ENCODE measurements at places on chromosomes 2 and 18. TPM values are rescaled to one million over a fixed set of nuclear protein-coding genes. Genes with fewer than 3 reads are reported as not detected.

DNA sequence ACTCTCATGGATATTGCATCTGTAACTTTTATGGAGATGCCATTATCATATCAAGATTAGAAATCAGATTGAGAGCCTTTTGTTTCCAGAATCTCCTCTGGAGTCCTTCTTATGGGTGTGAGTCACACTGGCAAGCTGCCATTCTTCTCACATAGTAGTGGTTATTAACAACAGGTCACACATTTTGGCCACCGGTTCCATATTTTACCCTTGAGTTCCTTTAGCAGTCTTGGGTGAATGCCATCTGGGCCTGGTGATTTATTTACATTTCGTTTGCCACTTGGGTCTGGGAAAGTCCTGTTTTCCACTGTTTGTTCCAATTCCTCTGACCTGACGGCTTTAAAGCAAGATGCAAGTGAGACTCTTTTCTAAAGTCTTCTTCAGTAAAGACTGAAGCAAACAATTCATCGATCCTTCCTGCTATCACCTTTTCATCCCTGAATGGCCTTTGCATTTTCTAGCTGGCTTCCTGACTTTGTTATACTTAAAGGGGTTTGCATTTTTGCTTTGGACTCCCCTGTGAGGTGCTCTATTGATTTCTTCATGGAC, 80.5 kb upstream of the CAVIN2 start:
- peak; percentile 46 for DNase-seq

- no peak for DNase-seq
Measured at GRCh38 chr2:73114273-73114867, 1.6 kb upstream of the RAB11FIP5 start.

- peak; percentile 83 for DNase-seq
Measured at GRCh38 chr2:42053791-42054701, 6.2 kb downstream of the PKDCC start.

- no peak for DNase-seq
Measured at GRCh38 chr2:229920011-229920641, 1.7 kb downstream of the TRIP12 start.

GRCh38 chr2:118689874-118690273, 157.6 kb downstream of the EN1 start:
- DNase-seq = no peak

DNA sequence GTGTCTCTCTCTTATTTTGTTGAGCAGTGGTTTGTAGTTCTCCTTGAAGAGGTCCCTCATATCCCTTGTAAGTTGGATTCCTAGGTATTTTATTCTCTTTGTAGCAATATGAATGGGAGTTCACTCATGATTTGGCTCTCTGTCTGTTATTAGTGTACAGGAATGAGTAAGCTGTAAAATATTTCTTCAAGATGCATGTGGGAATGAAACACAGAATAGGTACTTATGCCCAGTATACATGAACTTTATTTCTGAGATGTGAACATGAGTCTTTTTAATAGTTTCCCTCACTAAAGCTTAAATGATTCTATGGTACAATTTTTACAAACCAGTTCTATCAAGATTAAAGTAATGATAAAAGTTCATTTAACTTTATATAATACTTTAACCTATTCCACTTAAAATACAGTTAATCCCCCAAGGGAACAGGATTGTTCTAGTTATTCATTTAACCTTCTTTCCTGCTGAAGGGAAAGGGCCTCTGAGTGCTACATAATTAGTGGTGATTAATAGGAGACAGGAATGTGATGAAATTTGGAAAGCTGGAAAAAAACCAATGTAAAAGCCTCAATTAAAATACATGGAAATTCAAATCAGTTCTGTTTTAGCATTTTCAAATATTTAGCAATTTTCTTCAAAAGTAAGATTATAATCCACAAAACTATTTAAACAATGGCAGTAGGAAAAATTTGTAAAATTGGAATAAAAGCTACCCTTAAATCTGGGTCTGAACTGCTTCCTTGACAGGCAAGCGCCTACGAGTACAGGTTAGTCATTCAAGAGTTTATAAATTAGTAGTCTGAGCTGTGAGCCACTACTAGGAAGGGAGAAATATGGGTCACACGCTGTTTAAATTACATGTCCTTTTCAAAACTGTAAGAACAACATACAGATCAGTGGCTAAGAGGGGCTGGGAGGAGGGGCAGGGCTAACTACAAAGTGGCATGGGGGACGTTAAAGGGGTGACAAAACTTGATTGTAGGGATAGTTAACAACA, 28.9 kb downstream of the SPIRE1 start:
- no peak for DNase-seq

DNA sequence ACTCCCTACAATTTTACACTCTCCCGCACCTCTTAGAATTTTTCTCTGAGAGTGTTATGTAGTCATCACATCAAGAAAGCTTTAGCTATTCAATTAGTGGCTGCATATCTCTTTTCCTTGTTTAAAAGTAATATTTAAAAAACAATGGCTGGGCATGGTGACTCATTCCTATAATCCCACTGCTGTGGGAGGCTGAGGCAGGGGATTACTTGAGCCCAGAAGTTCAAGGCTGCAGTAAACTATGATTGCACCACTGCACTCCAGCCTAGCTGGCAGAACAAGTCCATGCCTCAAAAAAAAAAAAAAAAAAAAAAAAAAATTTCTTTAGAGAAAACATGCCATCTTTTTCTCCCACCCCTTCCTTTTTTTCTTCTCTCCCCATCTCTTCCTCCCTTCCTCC, 44.3 kb downstream of the AQP4 start:
- no peak for DNase-seq

DNA sequence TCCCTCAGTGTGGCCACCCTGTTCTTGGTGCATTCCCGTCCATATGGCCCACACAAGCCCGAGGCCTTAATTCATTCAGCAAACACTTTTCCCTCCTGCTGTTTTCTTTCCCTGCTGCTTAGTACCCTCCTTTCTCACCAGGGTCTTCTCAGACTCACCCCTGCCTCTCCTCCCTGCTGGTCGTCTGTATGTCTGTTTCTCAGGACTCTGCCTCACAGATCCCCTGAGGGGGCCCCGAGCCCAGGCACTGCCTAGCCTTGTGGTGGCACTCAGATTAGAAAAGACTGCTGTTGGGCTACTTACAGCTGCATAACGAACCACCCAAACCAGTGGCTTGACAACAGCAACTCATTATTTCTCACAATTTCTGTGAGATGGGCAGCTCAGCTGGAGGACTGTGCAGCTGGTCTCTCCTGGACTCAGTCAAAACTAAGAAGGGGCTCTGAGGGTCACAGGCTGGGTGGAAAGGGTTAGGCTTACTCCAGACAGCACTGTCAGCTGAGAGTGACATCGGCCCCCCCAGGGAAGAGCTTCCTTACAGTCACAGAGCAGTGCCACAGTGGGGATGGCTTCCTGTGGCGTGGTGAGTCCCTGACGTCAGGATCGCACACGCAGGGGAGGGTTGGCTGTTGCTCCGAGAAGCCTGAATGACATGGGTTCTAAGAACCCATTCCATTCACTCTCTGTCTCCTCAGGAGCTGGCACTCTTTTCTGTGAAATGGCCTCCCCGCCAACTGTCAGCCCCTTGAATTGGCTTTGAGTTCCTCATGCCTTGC, 139.0 kb downstream of the UXS1 start:
- DNase-seq = no peak

DNA sequence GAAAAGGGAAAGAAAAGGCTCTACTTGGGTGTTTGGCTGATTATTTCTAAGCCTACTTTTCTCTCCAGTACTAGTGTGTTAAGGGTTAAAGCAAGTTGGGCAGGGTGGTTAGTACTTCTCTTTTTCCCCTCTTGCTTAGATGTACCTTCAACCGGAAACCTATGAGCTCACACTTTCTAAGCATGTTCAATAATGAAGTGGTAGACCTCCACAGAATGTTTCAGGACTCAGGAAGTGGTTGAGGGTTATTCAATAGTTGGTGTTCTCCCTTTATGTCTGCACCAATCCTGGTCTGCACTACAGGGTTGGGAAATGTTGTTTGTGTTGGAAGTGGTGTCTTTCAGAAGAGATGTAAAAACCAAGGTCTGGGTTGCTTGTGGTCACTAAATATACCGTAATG, 137.1 kb downstream of the ZEB2 start:
- no peak for DNase-seq

The ABCB11 gene
- 0.26 TPM for total RNA-seq

The AGFG1 gene
- total RNA-seq = 65.3 TPM

The SLC4A5 gene
- total RNA-seq = 1.1 TPM

The ALK gene
- total RNA-seq = 0.17 TPM

The STPG4 gene
- total RNA-seq = not detected

The SH2D6 gene
- 0.75 TPM for total RNA-seq

The MGAT4A gene
- total RNA-seq = 27.2 TPM

The CFAP210 gene
- not detected for total RNA-seq

The C1QL2 gene
- not detected for total RNA-seq

The POMC gene
- total RNA-seq = 6.8 TPM
